Hematopoietic multipotent progenitor cell (in vitro differentiated cells): ENCODE measurements at places on chromosomes 2 and 18.

DNA sequence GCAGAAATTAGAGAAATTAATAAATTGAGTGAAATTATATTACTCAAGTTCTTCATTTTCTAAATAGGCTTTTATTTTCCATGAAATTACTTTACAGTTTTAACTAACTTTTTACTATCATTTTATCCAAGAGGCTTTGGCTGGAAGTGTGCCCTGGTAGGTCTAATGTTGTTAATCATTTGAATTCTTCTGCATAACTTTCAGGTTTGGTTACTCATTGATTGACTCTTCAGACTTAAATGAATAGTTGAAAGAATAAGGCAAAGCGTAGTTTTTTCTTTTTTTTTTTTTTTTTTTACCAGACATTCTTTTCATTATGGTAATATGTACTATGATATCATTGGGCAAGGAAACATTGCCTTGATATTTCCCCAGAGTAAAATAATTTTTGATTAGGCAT, 228.4 kb upstream of the MMADHC start:
- no peak for DNase-seq

DNA sequence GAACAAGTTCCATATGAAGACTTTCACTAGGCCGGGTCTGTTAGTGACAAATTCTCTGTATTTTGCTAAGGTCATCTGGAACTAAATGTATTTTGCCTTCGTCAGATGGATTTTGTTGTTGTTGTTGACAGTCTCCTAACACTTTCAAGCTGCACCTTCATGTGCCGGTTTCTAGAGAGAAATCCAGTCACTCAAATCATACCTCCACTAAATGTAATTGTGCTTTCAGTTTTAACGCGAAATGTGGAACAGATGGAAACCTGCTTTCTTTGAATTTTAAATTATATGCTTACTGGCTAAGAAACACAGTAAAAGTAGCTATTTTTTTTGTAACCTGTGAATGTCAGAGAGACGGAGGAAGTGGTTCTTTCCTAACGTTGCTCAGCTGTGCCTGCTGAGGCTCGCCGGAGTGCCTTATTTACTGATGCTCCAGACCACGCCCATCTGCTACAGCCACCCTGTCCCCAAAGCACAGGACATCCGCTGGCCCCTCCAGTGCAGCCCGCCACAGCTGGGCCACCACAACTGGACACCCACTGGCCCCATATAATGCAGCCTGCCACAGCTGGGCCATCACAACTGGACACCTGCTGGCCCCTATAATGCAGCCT, 134.7 kb downstream of the PXDN start:
- DNase-seq, result no peak

- DNase-seq, result no peak
These were observed 75.1 kb downstream of the SPRED2 start for GRCh38 chr2:65357095-65357958.

GRCh38 chr18:26978812-26979341, 113.4 kb upstream of the AQP4 start:
- no peak for DNase-seq
